ENCODE measurements at places on chromosomes 16 and 17.

- DNase-seq: no peak
These were observed 226.4 kb upstream of the MON1B start for GRCh38 chr16:76964464-76965154.

DNA sequence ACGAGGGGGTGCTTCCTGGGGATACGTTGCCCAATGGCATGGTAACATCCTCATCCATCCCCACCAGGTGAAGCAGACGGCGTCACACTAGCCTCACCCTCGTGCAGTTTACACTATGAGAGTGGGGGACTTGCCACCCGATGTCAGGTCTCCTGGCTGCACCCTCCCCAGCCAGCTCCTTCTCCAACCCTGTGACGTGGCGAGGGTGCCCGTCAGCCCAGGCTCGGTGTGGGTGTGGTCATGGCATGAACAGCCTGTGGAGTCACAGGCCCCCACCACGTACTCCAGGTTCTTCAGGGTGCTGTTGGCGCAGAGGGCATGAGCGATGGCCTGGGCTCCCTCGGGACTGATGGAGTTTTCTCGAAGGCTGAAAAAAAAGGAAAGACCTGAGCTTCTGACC, 28.3 kb downstream of the NLRC3 start:
- DNase-seq: no peak

GRCh38 chr16:48029768-48030167, 126.0 kb downstream of the ABCC12 start:
- no peak for DNase-seq

GRCh38 chr17:45341533-45342158, 24.8 kb upstream of the MAP3K14 start:
- no peak for DNase-seq

All from inflammatory macrophage treated with lipopolysaccharide for 1 hour (primary cell).